Activated T-helper 1 cell treated with Interleukin-2 at 50 U/mL for 16 hours (primary cell): ENCODE measurements at places on chromosomes 12 and 14.

- DNase-seq: peak; percentile 37
These were observed 46.2 kb downstream of the KDM2B start for GRCh38 chr12:121534495-121535148.

GRCh38 chr12:114399664-114400211, 6.2 kb downstream of the TBX5 start:
- DNase-seq: no peak

DNA sequence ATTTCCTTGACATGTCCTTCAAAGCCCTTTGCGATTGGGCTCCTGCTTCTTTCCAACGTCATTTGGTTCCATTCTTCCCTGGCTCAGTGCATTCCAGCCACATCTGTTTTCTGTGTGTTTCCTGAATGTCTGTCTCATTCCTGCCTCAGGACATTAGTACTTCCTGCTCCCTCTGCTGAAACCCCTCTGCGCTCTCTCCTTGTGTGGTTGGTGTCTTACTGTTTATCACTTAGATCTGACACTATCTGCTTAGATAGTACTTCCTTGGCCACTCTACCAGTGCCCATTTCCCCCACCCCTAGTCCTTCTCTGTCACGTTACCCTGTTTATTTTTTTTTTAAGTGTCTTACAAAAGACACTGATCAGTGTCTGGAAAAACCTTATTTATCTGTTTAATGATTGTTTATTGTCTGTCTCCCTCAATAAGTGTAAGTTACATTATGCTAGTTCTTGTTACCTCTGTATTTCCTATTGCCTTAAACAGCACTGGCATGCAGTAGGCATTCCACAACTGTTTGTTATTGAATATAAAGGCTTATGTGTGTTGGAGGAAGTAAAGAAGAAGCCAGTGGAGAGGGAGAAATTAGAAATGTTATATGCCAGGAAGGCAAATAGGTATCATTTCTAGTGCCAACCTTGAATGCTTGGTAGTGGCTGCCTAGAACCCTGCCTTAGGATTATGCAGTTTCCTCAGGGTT, 21.5 kb downstream of the DYRK2 start:
- no peak for DNase-seq

- DNase-seq: no peak
These were observed 490 bp downstream of the PRORP start for GRCh38 chr14:35122696-35123387.

- no peak for DNase-seq
These were observed 58.0 kb upstream of the AVPR1A start for GRCh38 chr12:63208956-63209355.

- DNase-seq: peak; percentile 5
These were observed 13.9 kb downstream of the MFAP5 start for GRCh38 chr12:8648576-8649205.

- no peak for DNase-seq
These were observed 545 bp downstream of the SMARCC2 start for GRCh38 chr12:56188778-56189098.

DNA sequence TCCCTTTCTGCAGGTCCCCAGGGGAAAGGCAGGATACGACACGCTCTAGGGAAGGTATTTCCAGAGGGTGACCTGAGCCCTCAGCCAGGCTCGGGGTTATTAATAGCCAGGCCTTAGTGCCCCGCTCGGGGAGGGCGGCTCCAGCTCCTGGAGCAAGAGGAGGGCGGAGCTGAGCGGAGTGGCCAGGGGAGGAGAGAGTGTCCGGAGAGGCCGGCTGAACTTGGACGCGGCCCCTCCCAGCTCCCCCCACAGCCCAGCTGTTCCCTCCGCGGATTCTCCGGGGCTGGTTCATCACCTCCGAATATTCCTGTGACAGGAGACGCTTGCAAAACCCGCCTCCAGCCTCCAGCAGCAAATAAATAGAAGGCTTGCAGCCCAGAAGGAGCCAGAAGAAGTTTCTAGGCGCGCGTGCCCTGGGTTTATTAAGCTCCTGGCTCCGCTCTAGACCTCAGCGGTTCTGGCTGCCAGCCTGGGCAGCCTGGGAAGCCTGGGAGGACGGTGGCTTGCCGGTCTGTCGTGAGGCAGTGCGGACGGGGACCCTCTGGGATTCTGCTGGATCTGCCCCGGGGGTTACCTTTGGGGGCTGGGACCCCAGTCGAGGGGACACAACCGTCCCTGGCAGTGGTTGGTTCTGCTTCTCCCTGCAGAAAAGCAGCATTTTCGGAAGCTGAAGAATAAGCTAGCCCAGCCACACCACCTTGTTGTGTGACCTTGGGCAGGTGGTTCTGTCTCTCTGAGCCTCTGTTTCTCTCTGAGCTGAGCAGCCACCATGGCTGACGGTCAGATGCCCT, at the start of gene HSPB8:
Gene HSPB8, plus strand, starts transcription at position 388 of the 791 bp plus-strand sequence. Its CDS starts 382 bp downstream, at position 770.
- DNase-seq: no peak

GRCh38 chr12:48681399-48681709, 684 bp downstream of the KANSL2 start:
- no peak for DNase-seq
